ENCODE measurements at places on chromosomes 3 and 15. TPM values are rescaled to one million over a fixed set of nuclear protein-coding genes. Genes with fewer than 3 reads are reported as not detected.
A peak's percentile ranks its signal among the peaks of the same experiment; 100 is the strongest.

The A4GNT gene
- not detected for total RNA-seq

The KPNA1 gene
- 84.6 TPM for total RNA-seq

GRCh38 chr15:71296315-71296679, 181.0 kb downstream of the THSD4 start:
- H3K36me3 ChIP-seq: no peaks in the 10 kb centered on the region
- no peak for DNase-seq
- no peak overlapping the region for H3K27ac ChIP-seq
- H3K4me3 ChIP-seq: no peak overlapping the region
- no peaks in the 10 kb centered on the region for H3K27me3 ChIP-seq
- H3K4me1 ChIP-seq: peaks cover 7% of the 10 kb centered on the region

DNA sequence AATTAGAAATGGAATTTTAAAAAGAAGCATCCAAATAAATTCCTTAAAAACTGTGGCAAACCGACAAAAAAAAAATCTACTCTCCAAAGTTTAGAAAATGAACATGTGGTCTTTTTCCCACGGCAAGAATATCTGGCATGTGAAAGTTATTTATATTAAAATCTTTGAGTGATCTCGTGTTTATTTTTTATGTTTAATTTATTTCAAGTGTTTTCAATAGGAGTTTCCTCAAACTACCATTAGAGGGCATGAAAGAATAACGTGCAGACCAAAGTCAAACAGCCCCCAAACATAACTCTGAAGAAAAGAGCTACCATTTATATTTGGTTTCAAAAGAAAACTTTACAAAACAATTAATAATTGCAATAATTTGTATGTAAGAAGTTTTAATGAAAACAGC, 286.4 kb downstream of the ZIC4 start:
- H3K27ac ChIP-seq: no peak overlapping the region
- no peak for DNase-seq
- no peak overlapping the region for H3K4me3 ChIP-seq
- H3K27me3 ChIP-seq: no peaks in the 10 kb centered on the region

- no peaks in the 10 kb centered on the region for H3K27me3 ChIP-seq
- no peak overlapping the region for H3K27ac ChIP-seq
- peak; percentile 2 for DNase-seq
- peaks cover 13% of the 10 kb centered on the region for H3K4me1 ChIP-seq
- H3K4me3 ChIP-seq: no peak overlapping the region
Measured at GRCh38 chr3:121152573-121152972, 244.6 kb downstream of the STXBP5L start.

The NPAP1 gene
- total RNA-seq: not detected

GRCh38 chr3:30553641-30554316, 52.6 kb upstream of the TGFBR2 start:
- DNase-seq: no peak
- H3K4me1 ChIP-seq: 0 out of 2 replicates have a peak, but pooled peaks cover 11% of the 10 kb centered on the region
- H3K27ac ChIP-seq: no peak overlapping the region
- H3K4me3 ChIP-seq: no peak overlapping the region

The SAXO2 gene
- 0.61 TPM for total RNA-seq

The DGKG gene
- total RNA-seq: 0.81 TPM

DNA sequence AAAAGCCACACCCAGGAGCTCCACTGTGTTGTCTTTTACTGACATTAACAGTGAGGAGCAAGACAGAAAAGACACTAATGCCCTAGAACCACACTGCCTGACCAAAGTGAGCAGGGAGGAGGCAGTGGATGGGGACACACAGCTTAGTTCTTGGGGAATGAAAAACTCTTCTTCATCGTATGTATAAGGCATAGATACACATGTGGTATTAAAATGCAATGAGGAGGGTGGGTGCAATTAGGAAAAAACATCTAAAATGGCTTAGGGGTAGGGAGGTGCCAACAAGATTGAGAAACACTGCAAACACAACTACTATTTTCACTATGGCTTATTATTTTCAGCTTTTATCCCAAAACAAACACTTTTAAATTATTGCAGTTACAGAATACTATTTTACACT, 15.5 kb downstream of the KLHL25 start:
- H3K27ac ChIP-seq: no peak overlapping the region
- no peak overlapping the region for H3K4me3 ChIP-seq
- no peaks in the 10 kb centered on the region for H3K36me3 ChIP-seq
- no peak for DNase-seq
- H3K27me3 ChIP-seq: no peaks in the 10 kb centered on the region
